SJSA1 (cell line): ENCODE measurements at places on chromosomes 3 and 15. TPM values are rescaled to one million over a fixed set of nuclear protein-coding genes. Genes with fewer than 3 reads are reported as not detected.

The SI gene
- total RNA-seq: not detected in 2 replicates

The GRM2 gene
- 0.03 TPM in 1 of 2 replicates, not detected in the other for total RNA-seq

The TTBK2 gene
- 5.9 and 12.4 TPM in 2 replicates for total RNA-seq

The RTP3 gene
- total RNA-seq: not detected in 2 replicates

The NEK4 gene
- total RNA-seq: 8.3 and 12.6 TPM in 2 replicates

The DNAJC19 gene
- total RNA-seq: 25.2 and 36.0 TPM in 2 replicates

The LRRC34 gene
- not detected in 2 replicates for total RNA-seq
